Activated CD4-positive, alpha-beta T cell treated with anti-CD3 and anti-CD28 coated beads, Interleukin-2, amount 50 U/mL, for 1 hour (primary cell): ENCODE measurements at places on chromosomes 2 and 18.

GRCh38 chr18:12394428-12394827 is 13.3 kb upstream of the PRELID3A start:
- DNase-seq = no peak

- no peak for DNase-seq
These were observed 29.1 kb downstream of the PPM1B start for GRCh38 chr2:44197816-44198215.

GRCh38 chr2:201151127-201151981 is 31.6 kb upstream of the CASP10 start:
- DNase-seq = no peak

DNA sequence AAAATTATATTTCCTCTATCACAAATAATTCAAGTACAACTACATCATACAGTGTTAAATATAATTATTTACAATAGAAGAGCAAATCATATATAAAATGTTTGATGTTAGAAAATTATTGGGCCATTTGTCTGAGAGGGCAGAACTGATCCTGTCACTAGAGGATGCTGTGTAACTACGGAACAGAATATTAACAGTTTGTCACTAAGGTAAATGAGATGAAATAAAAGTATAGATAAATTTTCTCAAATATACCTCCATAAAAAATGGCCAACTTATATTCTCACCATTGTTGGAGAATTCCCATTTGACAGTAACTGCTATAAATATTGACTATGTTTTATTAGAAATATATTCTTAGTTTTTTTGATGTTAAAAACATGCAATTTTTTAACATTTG is 1067.4 kb upstream of the DDX18 start:
- no peak for DNase-seq

GRCh38 chr2:4047961-4048891 is 344.9 kb downstream of the DCDC2C start:
- DNase-seq = no peak

DNA sequence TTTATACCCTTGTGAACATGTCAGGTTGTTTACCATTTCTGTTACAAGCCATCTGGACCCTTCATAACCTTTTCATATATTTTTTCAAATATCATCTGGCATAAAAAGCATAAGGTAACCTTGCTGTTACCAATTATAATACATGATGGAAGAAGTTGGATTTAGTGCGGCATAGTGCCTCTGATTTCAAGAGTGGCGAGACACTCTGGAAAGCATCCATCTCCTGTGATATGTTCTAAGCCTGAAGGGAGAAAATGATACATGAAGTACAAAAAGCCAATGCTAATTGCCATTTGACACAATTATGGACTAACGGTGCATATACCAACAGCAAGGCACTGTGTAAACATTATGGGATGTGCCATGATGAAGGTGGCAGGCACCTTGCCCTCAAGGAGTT is 75.1 kb downstream of the DCC start:
- no peak for DNase-seq

- DNase-seq = no peak
These were observed 112.2 kb downstream of the GALNT3 start for GRCh38 chr2:165681841-165682240.

DNA sequence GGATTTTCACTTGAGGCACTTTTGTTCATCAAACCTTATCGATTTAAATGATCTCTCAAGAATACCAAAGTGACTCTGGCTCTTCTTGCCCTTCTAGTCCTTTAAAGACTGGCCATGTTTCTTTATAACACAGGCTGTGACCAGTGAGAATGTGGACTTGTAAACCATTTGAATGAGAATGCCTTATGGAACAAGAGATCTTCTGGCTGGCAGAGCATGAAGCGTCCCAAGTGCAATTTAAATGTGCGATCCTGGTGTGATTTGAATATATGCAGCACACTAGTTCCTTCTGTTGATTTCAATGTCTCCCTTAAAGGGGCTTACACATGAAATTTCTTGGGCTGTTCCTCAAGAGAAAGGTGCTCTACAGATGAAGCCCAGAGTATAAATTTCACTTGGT is 262.4 kb upstream of the CCDC68 start:
- no peak for DNase-seq

DNA sequence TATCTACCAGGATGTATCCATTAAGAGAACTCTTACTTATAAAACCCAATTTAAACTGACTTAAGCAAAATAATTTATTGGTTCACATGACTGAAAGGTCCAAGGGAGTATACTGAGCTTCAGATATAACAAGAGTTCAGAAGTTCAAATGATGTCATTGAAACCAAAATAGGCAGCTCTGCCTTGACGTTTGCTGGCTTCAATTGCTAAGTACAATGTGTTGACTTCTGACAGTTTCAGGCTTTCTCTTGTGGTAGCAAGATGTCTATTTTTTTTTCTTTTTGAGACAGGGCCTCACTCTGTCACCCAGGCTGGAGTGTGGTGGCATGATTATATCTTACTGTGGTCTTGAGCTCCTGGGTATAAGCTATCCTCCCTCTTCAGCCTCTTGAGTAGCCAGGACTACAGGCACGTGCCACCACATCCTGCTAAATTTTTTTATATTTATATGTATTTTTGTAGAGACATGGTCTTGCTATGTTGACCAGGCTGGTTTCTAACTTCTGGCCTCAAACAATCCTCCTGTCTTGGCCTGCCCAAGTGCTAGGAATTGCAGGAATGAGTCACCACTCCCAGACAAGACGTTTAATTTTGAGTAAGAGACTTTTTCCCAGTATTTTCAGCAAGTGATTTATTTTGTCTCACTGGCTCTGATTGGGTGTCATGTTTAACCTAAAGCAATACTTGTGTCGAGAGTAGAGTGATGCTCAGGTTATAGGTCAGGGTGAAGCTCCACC is 184.8 kb downstream of the NR4A2 start:
- no peak for DNase-seq

- no peak for DNase-seq
These were observed 21.9 kb upstream of the EXOC6B start for GRCh38 chr2:72847534-72848315.

- DNase-seq = no peak
These were observed 121.3 kb downstream of the CDC42EP3 start for GRCh38 chr2:37550190-37550589.

DNA sequence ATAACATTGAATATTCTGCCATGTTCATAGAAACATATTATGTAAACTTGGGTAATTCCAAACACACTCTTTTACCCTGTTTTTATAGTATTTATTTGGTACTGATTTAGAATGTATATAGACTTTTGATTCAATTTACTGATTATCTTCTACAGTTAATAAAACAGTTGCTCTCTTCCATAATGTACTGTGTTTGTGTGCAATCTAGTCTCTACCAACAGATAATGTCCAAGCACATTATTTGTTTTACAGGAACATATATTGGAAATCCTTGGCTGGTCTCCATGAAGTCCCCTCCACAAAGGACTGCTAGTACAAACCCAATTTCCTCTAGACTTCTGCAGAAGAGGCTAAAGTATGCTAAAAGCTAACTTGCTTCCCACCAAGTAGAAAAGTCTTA is 386.6 kb downstream of the RND3 start:
- DNase-seq = no peak

DNA sequence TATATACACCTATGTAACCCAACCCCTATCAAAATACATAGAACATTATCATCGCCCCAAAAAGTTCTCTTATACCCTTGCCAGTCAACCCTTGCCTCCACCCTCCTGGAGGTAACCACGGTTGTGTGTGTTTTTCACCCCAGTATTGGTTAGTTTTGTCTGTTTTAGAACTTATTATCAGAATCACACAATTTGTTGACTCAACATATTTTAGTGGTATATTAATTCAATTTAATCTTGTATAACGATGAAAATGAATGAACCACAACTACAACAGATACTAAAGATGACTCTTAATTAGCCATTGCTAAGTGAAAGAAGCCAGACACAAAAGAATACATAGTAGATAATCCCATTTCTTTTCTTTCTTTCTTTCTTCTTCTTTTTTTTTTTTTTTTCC is 19.3 kb downstream of the ACOXL start:
- DNase-seq = no peak

DNA sequence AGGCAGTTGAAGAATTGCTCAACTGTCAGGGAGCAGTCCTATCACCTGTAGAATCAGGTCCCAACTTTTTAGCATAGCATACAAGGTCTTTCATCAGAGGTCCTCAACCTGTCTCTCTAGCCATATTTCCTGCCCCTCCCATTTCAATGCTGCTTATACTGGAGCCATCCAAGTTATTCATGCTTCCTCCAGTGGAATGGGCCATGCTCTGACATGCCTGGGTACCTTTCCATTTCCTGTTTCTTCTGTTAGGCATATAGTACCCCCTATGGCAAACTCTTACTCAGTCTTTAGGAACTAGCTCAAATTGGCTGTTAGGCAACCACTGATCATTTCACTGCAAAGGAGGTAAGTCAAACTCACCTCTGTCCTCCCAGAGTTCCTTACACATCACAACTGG is 51.0 kb upstream of the ABCA12 start:
- DNase-seq = no peak

DNA sequence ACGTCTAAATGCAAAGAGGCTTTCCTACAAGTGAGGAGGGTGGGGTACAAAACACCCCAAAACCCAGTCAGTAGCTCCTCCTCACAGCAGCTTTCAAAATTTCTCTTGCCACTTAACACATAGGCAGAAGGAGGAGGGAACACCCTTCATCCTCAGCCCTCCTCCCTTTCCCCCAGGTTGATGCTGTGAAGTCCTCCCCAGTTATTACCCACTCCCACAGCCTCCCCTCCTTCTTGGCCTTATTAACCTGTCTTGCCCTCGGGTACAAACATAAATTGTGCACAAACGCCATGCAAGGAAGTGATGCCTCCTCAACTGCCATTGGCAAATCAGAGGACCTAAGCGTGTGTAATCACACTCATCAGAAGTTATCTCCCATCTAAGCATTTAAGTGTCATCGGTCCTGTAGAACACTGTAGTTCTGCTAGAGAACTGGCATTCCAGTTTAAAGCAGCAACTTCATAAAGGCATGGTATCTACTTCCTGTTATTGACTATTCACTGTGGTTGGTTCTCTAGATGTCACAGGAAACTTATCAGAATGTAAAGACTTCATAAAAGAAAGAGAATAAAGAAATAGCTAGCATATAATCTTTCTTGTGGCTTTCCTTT is at the start of gene DSC1:
Gene DSC1 (minus strand): TSS at position 32 of the 611 bp plus-strand sequence. CDS start 262 bp downstream, outside the sequence.
- no peak for DNase-seq

GRCh38 chr2:156901373-156902031 is 356.0 kb upstream of the GALNT5 start:
- no peak for DNase-seq

DNA sequence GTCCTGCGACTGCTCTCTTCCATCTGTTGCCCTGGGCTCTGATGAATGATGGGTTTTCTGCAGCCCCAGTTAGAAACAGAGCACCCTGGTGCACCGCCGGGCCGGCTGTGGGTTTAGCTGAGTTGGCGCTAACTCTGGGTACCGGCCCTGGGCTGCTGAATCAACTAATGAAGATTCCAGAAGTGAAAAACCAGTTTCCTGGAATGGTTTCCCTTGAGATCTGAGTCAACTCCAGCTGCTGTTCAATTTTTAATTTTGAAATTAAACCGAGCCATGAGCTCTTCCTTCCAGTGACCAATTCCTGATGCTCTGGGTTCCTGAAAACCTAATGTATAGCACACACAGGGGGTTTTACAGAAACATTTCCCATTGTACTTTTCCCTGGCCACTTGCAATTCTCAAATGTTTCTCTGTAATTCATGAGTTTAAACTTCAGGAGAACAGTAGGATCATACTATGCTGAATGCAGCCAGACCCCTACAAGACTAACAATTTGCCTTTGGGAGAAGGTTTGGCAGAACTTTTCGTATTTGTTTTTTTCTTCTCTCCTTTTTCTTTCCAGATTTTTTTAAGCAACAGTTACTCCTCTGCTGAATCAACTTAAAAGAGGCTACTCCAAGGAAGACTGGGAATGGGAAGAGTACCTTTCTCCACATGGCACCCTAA is 5.5 kb downstream of the COL6A3 start:
- no peak for DNase-seq

DNA sequence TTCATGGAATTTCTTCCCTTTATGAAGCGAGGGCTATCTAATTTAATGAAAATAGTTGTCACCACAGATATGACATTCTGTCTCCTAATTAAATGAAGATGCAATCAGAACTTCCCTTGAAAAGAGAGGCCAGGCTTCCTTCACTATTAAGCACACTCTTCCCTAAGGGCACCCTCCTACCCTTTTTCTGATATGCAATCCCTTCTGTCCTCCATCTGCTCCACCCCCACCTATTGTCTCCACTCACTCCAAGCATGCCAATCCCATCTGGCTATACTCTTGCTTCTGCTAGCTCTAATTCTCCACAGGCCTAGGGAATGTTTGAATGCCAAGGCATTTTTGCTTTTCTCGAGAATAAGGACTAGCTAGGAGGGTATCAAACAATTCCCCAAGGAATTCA is 818.4 kb upstream of the FSHR start:
- no peak for DNase-seq

- DNase-seq = no peak
These were observed 91.8 kb downstream of the LOXHD1 start for GRCh38 chr18:46565256-46565655.

DNA sequence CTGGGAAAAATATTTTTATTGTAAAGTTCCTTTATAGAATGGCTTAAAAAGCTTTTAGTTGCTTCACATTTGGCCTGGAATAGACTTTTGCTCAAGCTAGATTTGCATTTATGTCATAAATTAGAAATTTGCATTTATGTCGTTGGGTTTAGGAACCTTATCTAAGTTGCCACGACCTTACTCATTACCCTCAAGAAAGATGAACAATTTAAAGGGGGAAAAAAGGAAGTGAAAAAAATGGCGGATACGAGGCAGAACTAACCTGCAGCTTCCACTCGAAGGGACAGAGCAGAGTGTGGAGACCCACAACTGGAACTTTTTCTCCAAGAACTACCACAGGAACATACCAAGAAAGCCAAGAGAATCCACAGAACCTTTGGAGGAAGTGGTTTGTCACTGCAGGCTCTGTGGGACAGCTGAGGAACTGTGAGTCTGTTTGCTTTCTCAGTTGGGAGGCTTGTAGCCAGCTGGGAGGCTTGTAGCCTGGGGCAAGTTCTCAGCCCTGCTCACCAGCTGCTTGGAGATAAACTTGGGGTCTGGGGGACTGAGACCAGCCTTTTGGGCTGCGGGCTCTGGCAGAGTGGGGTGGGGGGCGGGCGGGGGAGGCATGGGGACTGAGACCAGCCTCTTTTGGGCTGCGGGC is 349.9 kb upstream of the MEIS1 start:
- no peak for DNase-seq

GRCh38 chr2:187297801-187298200 is 150.3 kb downstream of the CALCRL start:
- DNase-seq = no peak

DNA sequence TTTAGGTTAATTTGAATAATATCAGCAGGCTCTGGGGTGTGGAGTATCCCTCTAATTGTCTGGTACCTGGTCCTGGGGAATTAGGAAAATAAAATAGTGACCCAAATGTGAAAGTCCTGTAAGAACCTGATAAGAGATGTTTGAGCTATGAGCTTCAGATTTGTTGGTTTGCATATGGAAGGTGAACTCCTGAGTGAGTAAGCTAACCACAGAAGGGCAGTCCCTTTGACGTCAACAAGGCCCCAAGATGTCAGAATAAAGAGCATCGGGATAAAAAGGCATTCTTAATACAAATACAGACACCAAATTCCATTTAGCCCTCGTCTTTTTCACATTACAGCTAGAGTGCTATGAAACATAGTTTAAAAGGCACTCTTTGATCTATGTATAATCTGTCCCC is 1366.3 kb upstream of the TMEFF2 start:
- no peak for DNase-seq

GRCh38 chr2:210604666-210605065 is 48.3 kb downstream of the CPS1 start:
- no peak for DNase-seq
